Fibroblast of lung (primary cell): ENCODE measurements at places on chromosomes 7 and 10. TPM values are rescaled to one million over a fixed set of nuclear protein-coding genes. Genes with fewer than 3 reads are reported as not detected.

DNA sequence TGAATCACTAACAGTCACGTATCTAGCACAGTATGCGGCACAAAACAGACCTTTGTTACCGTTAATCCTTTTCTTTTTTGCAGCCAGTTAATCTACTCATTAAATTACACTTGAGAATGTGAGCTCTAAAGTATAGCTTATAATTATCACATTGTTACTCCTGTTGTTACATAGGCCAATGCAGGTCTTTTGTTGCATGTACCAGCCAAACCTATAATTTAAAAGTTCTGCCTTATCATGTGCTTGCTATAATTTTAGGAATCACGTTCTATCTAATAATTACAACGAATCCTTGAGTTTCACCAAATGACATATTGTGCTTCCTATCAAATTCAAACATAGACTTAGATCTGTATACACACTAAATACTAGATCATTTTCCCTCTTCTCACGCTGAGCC is 245.1 kb downstream of the DGKI start:
- DNase-seq = no peak

- no peak for DNase-seq
Observed at GRCh38 chr7:55469271-55469681, 103.0 kb downstream of the VOPP1 start.

DNA sequence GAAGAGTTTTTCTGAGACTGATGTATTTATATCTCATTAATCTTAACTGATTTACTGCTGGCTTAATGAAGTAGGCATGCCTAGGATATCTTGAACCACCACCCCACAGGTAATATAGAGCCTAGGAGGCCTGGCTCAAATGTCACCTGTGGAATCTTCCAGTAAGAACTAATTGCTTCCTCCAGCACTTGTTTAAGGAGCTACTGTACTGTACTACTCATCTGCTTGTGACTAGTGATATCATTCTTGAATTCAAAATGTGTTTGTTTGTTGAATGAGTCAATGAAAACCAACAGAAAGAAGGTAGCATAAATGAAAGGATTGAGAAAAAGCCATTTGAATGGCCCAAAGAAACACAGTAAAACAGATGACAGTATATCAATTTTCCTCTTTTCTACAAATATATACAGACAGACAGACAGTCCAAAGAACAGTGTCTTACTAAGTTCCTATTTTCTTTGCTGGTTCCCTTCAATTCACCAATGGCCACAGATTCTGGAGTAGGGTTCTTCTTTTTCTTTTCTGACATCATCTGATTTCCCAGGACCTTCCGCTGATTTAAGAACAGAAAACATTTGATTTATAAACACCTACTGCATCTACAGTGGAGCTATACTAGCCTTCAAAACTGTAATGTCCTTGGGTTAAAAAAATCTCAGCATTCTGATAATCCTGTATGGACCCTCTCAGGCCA is 43.7 kb upstream of the SLIT1 start:
- peak; percentile 13 for DNase-seq

DNA sequence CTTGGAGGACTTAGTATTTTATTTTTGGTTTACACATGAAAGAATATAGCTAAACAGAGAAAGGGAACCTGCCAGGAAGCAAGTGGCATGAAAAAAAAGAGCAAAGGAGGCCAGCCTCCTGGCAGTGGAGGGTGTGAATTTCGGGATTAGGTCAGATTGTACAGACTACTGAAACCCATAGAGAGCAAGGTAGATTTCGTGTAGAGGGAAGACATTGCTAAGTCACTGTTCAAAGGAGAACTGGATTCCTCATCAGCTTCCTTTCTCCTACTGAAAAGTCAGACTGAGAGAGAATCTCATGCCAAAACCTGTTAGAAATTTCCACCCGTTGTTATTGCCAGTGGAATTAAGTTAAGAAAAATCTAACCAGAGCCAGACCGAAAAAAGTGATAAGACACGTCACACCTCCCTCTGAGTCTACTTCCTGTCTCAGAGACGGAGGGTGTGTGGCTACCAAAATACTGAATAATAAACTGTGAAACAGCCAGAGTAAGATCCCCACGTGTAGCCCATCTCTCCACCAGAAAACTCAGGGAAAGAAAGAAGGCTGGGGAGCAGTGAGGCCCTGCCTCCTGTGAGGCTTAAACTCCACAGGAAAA is 118.8 kb downstream of the SKIDA1 start:
- DNase-seq = peak; percentile 84

The CLDN3 gene
- polyA plus RNA-seq = 0.05 TPM in 1 of 2 replicates, not detected in the other

The UCN3 gene
- not detected in 2 replicates for polyA plus RNA-seq

The SEMA3C gene
- polyA plus RNA-seq = 147 and 322 TPM in 2 replicates
